CD4-positive, alpha-beta T cell treated with Interleukin-17A for 4 hours (primary cell): ENCODE measurements at places on chromosomes 4 and X.

GRCh38 chr4:66023061-66023460, 352.8 kb upstream of the EPHA5 start:
- DNase-seq, result no peak

GRCh38 chr4:101274888-101275752, 72.2 kb downstream of the PPP3CA start:
- DNase-seq, result no peak

- no peak for DNase-seq
Measured at GRCh38 chrX:51281758-51282318, 50.8 kb upstream of the NUDT10 start.

- no peak for DNase-seq
Measured at GRCh38 chrX:152405561-152405960, 45.6 kb downstream of the GABRA3 start.

GRCh38 chr4:99715286-99715685, 57.7 kb upstream of the C4orf54 start:
- DNase-seq, result no peak

- no peak for DNase-seq
Measured at GRCh38 chrX:11285651-11286050, 7.6 kb upstream of the AMELX start.

- no peak for DNase-seq
Measured at GRCh38 chr4:7766661-7767345, 172.9 kb downstream of the AFAP1 start.

DNA sequence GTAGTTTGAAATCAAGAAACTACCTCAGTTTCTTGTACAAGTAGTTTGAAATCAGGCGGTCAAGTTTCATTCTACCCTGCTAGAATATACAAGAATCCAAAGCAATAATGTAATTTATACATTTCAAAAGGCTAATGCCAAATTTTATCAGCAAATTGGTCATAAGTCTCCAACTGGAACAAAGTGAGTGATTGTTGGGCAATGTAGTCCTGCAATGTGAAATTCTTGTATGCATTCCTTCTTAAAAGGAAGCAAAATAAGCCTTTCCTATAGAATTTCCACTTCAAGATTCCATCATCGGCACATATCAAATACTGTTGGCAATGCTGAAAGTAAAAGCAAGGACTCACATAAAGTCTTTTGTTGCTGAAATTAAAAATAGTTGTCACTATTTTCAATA, 334.9 kb downstream of the IL1RAPL1 start:
- no peak for DNase-seq

GRCh38 chr4:15455290-15455689, 14.4 kb upstream of the CC2D2A start:
- DNase-seq, result no peak

DNA sequence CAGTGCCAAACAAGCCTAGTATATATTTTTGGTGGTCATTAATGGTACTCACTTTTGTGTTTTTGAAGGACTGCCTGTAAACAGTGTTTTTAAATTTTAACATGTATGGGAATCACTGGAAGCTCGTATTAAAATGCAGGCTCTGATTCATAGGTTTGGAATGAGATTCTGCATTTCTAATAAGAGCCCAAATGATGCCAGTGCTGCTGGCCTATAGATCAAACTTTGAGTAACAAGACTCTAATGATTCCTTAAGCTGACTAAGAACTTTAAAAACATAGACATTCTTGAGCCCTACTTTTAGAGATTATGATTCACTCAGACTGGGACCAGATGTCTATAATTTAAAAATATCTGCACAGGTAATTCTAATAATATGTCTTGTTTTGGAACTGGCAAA, 823.2 kb upstream of the LCORL start:
- no peak for DNase-seq

DNA sequence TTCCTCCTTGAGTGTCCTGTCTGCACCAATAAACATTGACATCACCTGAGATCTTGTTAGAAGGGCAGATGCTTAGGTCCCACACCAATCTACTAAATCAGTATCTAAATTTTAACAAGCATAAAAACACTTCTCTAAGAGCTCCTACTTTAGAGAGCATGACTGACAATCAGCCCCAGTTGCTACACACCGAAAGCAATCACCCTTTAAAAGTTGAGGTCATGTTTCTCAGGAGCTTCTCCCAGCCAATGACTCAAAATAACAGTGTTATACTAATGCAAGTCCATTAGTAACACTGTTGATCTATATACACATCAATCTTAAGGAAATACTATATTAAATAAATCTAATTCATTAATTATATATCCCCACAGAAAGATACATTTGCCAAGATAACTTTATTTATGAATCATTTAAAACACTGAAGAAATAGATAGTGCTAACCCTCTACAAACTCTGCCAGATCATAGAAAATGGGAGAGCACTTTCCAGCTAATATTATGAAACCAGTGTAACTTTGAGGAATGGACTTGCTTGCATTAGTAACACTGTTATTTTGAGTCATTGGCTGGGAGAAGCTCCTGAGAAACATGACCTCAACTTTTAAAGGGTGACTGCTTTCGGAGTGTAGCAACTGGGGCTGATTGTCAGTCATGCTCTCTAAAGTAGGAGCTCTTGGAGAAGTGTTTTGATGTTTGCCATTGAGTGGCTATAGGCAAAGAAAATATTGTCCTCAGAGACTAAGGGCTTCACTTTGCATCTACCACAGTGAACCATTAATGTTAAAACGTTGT, 109.8 kb upstream of the HDX start:
- no peak for DNase-seq

DNA sequence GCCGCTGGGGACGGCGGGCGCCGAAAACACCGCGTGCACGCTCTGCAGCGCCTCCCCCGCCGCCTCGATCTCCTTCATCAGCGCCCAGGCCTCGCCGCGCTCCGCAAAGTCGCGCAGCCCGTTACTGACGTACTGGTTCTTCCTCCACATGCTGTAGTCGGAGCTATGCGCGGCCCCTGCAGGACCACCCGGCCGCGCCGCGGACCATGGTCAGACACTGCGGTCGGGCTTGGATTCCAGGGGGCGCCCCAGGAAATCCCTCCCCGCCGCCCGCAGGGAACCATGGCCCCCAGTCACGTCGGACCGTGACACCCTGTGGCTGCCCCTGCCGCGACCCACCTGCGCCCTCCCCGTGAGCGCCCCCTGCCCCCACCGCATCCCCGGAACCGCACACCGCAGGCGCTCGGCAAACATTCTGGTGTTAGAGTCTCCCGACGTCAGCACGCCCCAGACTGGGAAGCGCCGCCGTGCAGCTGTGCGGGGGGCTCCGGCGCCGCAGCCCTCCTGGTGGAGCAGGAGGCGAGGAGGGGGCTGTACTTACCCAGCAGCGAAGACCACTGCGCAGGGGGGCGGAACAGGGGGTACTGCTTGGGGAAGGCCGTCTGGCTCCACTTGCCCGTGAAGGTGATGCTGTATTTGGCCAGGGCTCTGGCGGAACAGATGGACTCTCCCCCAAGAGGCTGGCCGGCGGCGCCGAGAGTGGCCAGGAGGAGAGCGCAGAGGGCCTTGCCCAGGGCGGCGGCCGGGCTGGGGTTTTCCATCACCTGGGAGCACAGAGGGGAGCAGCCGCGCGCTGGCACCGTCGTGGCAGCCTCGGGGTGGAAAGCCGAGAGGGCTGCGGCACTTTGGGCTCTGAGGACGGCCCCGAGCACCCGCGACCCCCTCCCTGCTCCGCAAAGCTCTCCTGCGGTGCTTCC, 814 bp downstream of the SPON2 start:
- DNase-seq, result peak; percentile 70

DNA sequence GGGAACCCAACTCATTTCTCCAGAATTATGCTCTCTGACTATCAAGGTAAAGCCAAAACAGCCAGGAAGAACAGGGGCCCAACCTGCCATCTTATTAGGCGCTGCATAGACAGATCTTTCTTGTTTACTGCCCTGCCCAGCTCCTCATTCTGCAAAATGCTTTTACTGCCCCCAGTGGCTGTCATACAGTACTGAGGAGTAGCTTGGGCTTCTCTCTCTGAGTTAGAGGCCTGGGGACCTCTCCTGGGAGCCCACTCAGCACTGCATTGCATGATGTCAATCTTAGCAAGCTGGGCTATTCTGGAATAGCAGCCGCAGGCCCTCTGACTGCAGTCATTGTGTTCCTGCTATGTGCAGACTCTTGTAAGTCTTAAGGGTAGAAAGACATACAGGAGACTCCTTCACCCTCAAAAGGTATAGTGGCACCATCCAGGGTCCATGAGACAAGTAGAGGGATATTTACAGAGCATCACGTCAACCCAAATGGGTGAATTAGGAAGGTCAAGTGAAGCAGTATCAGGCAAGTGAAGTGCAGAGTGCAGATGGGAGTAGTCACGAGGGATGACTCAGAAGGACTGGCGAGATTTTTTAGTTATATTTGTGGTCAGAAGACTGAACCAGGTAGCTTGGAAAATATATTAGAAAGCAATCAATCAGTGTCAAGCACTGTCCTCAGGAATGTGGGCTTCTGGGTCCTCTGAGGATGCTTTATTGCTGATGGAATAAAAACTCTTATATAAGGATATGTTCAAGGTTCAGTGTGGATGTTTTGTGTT, 294.1 kb upstream of the SFRP2 start:
- DNase-seq, result no peak

- DNase-seq, result no peak
Measured at GRCh38 chr4:25805255-25805860, 57.4 kb downstream of the SEL1L3 start.

DNA sequence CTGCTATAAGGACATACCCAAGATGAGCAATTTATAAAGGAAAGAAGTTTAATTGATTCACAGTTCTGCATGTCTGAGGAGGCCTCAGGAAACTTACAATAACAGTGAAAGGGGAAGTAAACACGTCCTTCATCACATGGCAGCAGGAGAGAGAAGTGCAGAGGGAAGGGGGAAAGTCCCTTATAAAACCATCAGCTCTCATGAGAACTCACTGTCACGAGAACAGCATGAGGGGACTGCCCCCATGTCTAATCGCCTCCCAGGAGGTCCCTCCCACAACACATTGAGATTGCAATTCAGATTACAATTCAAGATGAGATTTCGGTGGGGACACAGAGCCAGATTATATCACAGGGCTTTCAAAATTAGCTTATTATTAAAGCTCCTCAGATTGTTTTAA, 209.5 kb upstream of the PPP3CA start:
- DNase-seq, result no peak

DNA sequence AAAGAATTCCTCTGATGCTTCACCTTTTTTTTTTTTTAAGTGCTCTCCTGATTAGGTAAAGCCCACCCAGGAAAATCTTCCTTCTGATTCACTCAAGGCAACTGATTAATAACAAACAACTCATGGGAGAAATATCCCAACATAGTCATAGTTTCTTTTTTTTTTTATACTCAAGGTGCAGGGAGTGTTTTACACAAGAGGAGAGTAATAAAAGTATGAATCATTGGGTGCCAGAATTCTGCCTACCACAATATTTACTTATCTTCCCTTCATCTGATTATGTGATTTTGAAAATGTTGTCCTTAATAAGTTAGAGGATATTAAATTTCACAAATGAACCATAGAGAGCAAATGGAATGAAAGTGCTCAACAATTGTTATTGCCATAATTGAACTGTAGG, 329.9 kb downstream of the TECRL start:
- DNase-seq, result no peak

DNA sequence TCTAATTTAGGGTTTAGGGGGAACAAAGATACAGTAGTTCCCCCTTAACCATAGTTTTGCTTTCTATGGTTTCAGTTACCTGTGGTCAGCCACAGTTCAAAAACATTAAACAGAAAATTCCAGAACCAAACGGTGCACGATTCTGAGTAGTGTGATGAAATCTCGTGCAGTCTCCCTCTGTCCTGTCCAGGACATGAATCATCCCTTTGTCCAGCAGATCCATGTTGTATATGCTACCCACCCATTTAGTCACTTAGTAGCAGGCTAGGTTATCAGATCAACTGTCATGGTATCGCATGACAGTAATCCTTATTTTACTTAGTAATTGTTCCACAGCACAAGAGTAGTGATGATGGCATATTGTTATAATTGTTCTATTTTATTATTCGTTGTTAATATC, 556.1 kb downstream of the IL1RAPL1 start:
- DNase-seq, result no peak

- no peak for DNase-seq
Measured at GRCh38 chr4:82057990-82058544, 315.7 kb downstream of the HNRNPD start.
